Retinal pigment epithelial cell (primary cell): ENCODE measurements at places on chromosomes 12 and 14.

DNA sequence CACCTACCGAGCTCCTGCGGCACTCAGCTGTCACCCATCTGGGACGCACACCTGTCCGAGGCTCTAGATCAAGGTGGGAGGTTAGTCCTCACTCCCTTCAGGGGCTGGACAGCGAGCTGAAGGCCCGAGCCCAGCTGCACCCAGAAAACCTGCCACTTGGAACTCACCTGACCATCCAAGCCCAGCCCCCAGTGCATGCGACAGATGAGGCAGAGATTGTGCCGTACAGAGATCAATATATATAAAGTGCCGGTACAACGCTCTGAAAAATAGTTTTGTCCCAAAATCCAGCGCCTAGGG lies 3.0 kb downstream of the ANKRD9 start:
- DNase-seq: no peak

DNA sequence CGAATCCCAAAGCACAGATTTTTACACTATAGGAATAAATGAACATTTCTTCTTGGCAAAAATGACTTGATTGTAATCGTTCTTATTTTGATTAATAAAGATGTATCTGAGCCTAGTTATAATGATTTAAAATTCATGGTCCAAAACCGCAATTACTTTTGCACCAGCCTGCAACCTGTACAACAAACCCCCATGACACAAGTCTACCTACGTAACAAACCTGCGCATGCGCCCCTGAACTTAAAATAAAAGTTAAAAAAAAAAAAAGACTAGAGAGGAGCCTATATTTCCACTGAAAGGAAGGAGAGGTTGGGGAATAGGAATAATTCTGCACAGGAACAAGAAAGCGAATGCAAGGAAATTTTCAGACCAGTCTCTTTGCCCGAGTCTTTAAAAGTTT lies 145.2 kb downstream of the SCARB1 start:
- no peak for DNase-seq

GRCh38 chr12:130971925-130972585 lies 18.3 kb downstream of the ADGRD1 start:
- no peak for DNase-seq

GRCh38 chr14:73722581-73722980 lies 8.4 kb upstream of the PNMA1 start:
- DNase-seq: no peak

DNA sequence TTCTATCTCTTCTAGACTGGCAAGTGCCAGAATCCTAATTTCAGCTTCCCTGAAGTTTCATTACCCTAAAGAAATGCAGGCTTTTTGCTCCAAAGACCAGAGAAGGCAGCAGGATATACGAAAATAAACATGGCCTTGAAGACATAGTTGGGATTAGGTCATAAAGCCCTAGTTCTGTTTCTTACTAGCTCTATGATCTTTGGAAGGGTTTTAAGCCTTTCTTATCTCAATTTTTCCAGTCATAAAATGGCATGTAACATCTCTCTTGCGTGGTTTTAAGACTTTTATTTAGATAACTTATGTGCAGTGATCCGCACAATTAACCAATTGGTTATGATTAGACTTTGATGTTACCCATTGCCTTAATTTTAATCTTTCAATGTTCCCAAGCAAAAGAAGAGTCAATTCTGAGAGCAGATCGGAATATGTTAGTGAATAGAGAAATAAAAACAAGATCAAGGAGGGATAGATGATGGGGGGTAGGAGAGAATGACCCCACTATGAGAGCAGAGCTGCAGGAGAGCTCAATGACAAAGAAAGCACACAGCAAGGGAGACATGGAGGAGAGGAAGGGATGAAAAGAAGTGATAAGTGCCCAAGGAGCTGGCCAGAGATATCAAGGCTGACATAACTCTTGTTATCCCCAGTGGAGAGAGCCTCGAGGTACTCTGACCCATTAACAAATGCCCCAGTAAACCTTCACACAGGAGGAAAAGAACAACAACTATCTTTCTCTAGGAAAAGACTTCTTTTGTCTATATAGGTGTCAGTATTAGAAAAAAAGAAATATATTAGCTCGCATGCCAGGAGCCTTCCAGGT lies 53.0 kb upstream of the ANP32D start:
- no peak for DNase-seq

- DNase-seq: no peak
Observed at GRCh38 chr12:39364196-39364595, 78.7 kb downstream of the KIF21A start.

GRCh38 chr12:94206886-94207285 lies 58.5 kb downstream of the PLXNC1 start:
- no peak for DNase-seq

GRCh38 chr14:42490536-42490935 lies 883.9 kb downstream of the LRFN5 start:
- no peak for DNase-seq

DNA sequence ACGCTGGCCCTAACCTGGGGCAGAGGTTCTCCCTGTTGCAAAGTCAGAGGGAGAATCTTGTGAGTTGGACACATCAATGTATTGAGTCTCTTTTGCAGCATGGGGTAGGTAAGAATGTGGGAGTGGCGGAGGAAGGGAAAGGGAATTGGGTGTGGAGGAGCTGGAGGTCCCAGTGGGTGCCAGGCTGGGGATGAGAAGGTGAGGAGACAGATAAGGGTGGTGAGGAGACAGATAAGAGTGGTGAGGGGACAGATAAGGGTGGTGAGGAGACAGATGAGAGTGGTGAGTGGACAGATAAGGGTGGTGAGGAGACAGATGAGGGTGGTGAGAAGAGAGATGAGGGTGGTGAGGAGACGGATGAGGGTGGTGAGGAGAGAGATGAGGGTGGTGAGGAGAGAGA lies 72.9 kb upstream of the SFSWAP start:
- DNase-seq: no peak

- no peak for DNase-seq
Observed at GRCh38 chr12:118773956-118774723, 207.2 kb upstream of the SRRM4 start.

DNA sequence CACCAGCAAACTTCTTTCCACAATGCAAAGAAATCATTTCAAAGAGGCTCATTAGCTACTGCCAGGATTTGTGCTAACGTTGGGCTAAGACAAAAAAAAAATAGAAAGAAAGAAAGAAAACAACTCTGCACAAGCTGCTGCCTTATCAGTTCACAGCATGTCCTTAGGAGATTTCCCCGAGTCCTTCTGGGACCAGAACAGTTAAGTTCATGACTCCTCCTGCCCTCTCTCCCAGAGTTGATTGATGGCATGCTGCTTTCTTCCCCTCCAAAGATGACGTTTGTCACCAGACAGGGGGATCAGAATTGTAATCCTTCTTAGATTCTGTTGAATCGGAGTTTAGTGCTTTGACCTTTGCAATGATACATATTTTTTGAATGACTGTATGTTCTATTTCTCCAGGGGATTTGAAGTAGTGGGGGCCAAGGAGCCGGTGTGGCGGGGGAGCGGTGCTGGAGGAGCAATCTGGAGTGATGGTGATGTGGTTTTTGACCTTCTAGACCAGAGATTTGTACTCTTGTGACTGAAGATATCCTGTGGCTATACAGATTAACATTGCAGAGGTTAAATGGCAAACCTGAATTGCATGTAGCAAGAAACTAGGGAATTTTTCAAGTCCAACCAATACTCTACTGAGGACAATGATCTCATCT lies 409.2 kb upstream of the TMPO start:
- DNase-seq: peak; percentile 59

GRCh38 chr12:58656254-58657009 lies 263.9 kb downstream of the LRIG3 start:
- DNase-seq: no peak

DNA sequence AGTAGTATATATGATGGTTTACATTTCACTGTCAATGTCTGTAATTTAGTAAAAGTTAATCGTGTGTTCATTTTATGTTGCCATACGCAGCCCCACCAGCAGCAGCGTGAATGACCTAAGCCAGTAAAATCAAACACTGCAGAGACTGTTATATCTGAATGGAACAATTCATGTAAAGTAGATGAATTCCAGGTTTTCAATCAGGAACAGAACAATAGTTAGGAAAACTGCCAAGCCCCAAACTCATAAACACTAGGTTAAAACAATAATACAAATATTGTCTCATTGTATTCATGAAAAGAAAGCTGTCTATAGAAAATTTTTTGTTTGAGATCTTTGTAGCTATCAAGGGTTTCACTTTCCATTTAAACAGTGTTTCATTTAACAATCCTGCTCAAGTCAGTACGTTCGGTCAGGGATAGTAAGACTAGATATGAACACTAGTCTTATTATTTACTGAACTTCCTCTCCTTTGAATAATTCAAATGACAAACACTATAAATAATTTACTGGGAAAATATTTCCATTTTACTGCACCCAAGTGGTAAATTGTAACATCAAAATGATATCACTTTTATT lies 256.8 kb upstream of the FLRT2 start:
- no peak for DNase-seq

- DNase-seq: no peak
Observed at GRCh38 chr12:61536525-61536924, 723.7 kb upstream of the USP15 start.

DNA sequence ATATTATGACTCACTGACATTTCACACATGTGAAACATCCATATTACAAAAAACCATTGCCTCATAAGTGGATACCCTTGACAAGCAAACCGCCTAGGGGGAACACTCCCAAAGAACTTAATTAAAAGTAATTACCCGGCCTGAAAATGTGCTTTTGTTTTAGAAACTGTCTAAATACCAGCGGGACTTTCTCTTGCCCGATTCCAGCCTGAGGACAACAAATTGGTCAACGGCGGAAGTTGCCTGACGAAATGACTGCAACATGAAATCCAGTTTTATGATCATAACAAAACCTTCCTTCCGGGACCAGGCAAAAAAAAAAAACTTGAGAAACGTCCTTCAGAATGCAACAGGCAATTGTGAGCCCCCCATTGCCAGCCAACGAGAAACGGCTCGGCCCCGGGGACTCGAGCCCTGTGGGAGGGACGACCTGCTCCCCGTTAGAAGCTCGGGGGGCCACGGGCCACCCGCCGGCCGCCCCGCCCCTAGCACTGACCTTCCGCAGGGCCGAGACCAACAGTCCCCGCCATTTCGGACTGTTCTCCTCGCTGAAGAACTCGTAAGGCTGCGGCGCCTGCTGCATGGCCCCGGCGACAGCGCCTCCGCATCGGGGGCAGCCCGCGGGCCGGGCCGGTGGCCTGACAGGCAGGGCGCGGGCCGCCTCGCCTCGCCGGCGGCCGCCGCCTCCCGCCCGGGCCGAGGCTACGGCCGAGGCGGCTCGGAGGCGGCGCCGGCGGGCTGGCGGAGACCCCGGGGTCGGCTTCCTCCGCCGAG lies 490 bp downstream of the SOS2 start:
- peak; percentile 5 for DNase-seq

GRCh38 chr12:107610021-107610859 lies 75.4 kb upstream of the PWP1 start:
- DNase-seq: peak; percentile 5

GRCh38 chr12:12070674-12071656 lies at the start of gene BCL2L14:
Gene BCL2L14 (plus strand): TSS chr12:12070939. CDS start chr12:12079306, 8,367 bp downstream.
- DNase-seq: no peak

GRCh38 chr12:89140602-89141238 lies 211.6 kb downstream of the DUSP6 start:
- DNase-seq: no peak

DNA sequence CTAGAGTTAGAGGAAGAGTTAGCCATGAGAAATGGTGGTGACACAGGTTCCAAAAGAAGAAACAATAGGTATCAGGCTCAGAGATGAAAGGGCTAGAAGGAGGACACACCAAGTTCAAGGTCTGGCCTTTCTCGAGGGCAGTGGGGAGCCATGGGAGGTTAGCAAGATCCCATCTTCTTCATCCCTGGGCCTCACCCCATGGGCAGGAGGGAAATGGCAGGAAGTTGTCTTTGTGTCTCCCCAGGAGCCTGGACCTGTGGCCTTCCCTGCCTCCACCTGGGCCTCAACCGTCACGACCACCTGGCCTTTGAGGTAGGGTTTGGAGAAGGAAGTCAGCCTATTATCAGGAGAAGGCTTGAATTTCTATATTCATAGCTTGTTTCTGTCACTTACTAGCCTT lies 5.8 kb upstream of the AQP2 start:
- DNase-seq: no peak

GRCh38 chr14:36757734-36758601 lies 96.3 kb downstream of the PAX9 start:
- no peak for DNase-seq

DNA sequence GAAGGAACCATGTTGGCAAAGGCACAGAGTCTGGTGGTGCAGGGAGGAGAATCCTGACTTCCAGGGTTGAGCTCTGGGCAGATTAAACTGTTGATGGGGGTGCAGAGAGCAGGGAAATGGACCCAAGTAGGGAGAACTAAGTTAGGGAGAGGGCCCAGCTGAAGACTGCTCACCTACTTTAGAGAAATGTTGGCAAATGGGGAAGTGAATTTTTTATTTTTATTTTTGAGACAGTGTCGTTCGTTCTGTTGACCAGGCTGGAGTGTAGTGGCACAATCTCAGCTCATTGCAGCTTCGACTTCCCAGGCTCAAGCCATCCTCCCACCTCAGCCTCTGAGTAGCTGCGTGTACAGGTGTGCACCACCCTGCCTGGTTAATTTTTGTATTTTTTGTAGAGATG lies 32.1 kb upstream of the TUBA1A start:
- DNase-seq: no peak

DNA sequence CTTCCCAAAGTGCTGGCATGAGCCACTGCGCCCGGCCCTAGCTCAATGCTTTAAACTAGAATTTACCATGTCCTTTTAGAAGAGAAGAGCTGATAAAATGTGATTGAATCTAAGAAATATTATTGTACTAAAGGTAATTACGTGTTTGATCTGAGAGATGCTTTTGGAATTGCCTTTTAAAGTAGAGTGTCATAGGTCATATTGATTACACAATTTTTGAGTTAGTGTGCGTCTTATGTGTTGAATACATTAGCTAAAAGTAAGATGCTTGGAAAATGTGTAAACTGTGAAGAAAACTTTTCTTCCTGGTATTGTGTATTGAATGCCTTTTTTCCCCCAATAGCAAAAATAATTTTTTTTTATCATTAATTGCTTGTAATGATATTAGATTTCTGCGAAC lies 41.7 kb downstream of the MIA2 start:
- DNase-seq: no peak

- DNase-seq: no peak
Observed at GRCh38 chr14:32654106-32654505, 284.6 kb upstream of the NPAS3 start.

GRCh38 chr14:61866932-61867920 lies 105.0 kb downstream of the SNAPC1 start:
- DNase-seq: no peak

- no peak for DNase-seq
Observed at GRCh38 chr12:92396647-92397252, 251.1 kb upstream of the BTG1 start.

GRCh38 chr12:14972816-14973215 lies at the start of gene PDE6H:
Gene PDE6H (plus strand): TSS chr12:14973042. CDS start chr12:14978013, 4,971 bp downstream.
- DNase-seq: no peak

GRCh38 chr12:108060067-108060466 lies 69.0 kb upstream of the WSCD2 start:
- DNase-seq: no peak

DNA sequence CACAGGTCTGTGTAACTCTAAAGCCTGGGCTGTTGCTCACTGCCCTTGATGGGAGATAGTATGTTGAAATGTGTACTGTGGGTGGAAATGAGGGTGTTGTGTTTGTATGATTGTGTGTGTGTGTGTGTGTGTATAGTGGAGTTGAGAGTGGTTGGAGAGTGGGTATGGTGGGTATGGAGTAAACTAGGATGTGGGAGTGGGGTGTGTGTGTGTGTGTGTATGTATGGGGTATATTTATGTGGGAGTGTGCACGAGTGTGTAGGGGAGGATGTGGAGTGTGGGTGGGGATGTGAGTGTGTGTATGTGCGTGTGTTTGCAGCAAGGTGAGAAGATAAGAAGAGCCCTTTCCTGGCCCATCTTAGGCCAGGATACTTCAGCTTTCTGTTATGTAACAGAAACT lies 22.3 kb downstream of the RPH3A start:
- no peak for DNase-seq
